ENCODE measurements at places on chromosomes 12 and 14.

- no peak for DNase-seq
Observed at GRCh38 chr14:71193663-71194062, 286.4 kb downstream of the PCNX1 start.

GRCh38 chr12:108722992-108723766 lies 8.1 kb downstream of the CORO1C start:
- no peak for DNase-seq

DNA sequence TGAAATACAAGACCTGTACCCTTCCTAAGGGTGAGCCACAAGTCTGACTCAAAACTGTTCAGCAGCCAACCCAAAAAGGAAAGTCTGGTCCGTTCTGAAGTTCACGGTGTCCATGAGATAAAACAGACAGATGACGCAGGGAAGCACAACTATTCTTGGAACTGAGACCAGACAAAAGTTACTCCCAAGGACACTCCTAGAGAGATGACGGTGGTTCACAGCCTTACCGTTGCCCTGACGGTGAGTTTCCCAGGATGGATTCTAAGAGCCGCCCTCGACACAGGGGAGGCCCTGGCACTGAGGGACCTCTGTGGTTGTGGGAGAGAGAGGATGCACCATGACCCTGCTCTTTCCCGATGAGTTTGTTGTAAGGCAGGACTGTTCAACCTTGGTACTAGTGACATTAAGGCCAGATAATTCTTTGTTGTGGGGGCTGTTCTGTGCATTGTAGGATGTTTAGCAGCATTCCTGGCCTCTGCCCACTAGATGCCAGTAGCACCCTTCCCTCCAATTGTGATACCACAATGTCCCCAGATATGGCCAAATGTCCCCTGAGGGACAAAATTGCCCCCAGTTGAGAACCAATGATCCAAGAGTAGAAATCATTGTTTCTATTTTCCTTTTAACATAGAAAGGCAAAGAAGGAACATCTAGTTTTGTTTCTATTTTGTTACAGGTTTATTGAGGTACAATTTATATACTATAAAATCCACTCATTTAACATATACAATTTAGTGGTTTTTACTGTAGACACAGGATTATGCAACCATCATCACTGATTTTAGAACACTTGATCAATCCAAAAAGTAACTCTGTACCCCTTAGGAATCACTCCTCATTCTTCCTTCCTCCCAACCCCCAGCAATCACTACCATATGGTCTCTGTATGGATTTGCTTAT lies 23.0 kb downstream of the OR10P1 start:
- no peak for DNase-seq

DNA sequence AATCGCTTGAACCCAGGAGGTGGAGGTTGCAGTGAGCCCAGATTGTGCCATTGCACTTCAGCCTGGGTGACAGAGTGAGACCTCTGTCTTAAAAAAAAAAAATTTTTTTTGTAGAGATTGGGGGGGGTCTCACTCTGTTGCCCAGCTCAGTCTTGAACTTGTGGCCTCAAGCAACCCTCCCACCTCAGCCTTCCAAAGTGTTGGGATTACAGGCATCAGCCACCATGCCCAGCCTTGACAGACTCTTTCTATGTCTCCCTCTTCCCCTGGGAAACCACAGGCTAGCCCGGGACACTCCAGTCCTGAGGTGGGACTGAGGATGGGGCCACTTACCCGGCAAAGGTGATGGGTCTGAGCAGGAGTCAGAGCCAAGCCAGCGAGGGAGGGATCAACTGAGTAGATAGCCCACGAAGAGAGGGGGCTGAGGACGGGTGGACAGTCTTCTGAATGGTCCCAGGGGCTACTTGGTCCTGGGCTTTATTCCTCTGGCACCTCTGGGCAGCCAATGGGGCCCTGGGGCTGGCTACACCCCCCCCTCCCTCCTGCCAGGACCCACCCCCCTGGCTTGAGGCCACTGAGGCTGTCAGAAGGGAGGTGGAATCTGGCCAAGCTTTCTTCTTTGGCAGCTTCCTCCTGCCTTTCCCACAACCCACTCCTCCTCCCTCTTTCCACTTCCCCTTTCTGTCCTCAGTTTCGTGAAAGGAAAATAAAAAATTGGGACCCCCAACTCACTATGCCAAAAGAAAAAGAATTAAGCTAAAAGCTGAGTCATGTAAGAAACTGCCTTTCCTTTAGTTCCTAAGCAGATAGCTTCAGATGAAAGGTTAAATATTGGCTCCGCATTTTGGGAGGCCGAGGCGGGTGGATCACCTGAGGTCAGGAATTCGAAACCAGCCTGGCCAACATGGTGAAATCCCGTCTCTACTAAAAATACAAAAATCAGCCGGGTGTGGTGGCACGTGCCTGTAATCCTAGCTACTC lies at the start of gene SDS:
TSS of gene SDS (minus strand) at position 453 of the 981 bp plus-strand sequence. CDS start 4,179 bp downstream, outside the sequence.
- DNase-seq, result no peak

GRCh38 chr14:96455588-96455987 lies 46.6 kb upstream of the PAPOLA start:
- DNase-seq, result no peak

DNA sequence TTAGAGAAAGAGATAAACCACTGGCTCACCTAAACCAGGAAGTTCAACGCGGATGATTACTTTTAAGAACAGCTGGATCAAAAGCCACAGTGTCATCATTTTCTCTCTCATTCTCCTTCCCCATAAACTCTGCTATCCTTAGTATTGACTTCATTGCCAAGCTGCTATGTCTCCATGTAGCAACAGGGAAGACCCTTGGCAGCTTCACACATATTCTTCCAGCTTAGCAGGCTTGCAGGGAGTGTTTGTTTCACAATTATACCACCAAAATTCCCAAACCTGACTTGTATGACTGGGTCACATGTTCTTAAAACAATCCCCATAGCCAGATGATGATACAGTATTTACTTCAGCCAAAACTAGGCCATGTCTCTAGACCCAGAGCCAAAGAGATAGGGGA lies 235.5 kb downstream of the PAWR start:
- DNase-seq, result no peak

- no peak for DNase-seq
Observed at GRCh38 chr12:93032758-93033157, 103.7 kb upstream of the EEA1 start.

- DNase-seq, result no peak
Observed at GRCh38 chr12:48459259-48459658, 13.1 kb upstream of the ANP32D start.

DNA sequence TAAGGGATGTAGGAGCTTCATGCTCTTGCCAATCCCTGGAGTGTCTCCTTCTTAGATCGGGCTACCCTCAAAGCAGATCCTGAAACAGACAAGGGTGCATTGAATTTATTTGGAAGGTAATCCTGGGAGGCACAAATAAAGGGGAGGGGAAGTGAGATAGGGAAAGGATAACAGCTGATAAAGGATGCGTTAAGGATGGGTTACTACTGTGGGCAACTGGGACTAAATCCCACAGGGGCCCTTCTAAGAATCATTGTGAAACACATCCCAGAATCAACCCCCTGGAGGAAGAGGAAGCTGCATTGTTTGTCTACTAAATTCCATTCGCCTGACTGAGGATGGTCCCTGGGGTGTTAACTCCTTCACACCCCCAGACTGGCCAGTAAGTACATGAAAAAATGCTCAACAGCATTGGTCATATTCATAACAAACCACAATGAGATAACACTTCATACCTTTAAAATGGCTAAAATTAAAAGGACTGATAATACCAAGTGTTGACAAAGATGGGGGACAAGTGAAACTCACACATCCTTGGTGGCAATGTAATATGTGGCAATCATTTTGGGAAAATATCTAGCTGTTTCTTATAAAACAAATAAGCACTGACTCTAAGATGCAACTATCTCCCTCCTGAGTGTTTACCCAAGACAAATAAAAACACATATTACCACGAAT lies 37.0 kb upstream of the CMKLR1 start:
- DNase-seq, result no peak

GRCh38 chr12:5982106-5982505 lies 37.0 kb upstream of the ANO2 start:
- no peak for DNase-seq

GRCh38 chr12:121751034-121751433 lies 38.5 kb downstream of the TMEM120B start:
- no peak for DNase-seq

GRCh38 chr12:9071969-9072368 lies 43.8 kb downstream of the A2M start:
- no peak for DNase-seq

DNA sequence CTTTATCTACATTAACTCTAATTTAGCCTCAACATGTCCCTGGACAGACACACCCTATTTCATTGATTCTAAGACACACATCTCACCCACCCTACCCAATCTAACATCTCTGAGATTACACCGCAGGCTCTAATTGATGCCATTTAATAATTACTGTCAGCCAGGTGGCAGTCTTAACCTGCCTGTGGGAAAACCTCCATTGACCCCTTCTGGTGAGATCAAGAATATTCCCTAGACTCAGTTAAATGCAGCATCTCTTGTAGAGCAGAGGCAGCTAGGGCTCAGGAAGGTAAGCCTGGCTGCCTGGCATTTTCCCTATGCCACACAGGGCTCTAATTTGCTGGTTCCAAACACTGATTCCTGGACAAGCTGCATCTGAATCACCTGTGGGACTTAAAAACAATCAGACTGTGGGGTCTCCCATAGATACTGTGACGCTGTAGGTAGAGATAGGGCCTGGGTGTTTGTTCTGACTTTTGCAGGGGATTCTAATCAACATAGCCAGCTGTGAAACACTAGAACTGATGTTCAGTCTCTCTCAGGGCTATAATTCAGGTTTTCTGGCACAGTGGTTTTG lies 14.3 kb downstream of the MCRS1 start:
- DNase-seq, result no peak

DNA sequence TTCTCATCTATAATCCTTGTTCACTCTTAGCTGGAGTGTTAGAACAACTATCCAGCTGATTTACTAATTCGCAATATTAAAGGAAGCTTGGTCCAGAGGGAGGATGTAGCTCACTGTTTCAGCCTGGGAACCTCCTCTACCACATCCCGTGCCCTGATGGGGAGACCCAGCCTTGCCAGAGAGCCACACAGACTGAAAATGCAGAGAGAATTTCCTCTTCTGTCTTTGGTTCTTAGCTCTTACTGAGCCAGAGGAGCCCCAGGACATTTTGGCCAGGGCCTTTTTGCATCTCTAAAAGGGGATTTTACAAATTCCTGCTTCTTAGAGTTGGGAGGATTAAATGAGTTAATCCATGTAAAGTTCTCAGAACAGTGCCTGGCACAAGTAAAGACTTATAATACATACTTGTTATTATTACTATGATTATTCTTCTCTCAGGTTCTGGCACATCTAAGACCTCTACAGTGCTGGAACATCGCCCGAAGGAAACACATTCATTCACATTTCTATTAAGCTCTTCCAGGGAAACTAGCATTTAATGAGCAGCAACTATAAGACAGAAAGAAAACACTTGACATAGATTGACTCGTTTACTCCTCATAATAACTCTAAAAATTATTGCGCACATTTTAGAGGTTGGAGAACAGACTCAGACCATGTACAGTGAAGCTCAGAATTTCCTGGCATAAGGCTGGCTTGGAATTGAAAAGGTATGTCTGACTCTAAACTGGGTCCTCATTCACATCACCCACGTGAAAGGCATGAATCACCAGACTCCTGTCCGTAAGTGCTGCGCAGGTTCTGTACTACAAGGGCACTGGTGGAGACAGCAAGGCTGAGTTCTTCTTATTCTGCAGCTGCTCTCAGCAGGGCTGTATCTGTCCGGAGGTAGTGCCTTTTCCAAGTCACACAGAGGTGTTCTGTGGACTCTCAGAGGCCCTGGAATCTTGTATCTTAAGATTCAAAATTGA lies 27.8 kb upstream of the AEBP2 start:
- DNase-seq, result no peak

DNA sequence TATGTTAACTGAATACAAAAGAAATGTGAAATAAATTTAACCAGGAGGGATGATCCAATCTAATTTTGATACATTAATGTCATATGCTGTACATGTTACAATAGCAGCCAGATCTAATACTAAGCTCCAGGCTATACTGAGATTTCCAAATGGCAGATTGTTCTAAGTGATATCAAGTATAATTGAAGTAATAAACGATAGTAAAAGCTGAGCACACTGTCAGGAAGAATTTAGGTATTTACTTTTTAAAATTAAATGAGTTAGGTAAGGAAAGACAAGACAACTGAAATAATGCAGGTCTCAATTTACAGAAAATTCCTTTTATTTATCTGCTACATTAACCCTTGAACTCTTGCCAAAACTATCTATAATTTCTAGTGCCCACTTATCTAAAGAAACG lies 39.9 kb downstream of the INSM2 start:
- DNase-seq, result no peak

- DNase-seq, result no peak
Observed at GRCh38 chr12:9049520-9050133, 60.3 kb downstream of the KLRG1 start.

DNA sequence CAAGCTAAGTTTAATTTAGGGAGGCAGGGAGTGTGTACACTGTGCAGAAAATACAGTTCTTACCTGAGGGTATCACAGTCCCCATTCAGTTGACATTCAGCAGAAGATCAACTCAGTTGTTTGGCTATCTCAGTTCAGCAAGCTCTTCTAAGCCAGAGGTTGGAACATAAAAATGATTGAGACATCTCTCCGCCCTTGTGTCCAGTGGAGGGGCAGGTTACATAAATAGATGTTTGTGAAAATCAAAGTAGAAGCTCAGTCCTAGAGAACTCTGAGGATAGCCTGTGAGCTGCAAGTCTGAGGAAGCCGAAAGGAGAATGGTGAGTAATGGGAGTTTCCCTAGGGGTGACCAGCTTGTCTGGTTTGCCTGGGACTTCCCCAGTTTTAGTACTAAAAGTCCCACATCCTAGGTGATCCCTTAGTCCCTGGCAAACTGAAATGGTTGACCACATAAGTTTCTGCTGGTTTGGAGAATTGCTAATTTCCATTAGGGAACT lies 251.4 kb upstream of the ATP2B1 start:
- DNase-seq, result peak; percentile 30

GRCh38 chr14:87600240-87600639 lies 392.7 kb downstream of the GALC start:
- no peak for DNase-seq

- DNase-seq, result no peak
Observed at GRCh38 chr12:78096909-78097597, 266.4 kb downstream of the NAV3 start.

DNA sequence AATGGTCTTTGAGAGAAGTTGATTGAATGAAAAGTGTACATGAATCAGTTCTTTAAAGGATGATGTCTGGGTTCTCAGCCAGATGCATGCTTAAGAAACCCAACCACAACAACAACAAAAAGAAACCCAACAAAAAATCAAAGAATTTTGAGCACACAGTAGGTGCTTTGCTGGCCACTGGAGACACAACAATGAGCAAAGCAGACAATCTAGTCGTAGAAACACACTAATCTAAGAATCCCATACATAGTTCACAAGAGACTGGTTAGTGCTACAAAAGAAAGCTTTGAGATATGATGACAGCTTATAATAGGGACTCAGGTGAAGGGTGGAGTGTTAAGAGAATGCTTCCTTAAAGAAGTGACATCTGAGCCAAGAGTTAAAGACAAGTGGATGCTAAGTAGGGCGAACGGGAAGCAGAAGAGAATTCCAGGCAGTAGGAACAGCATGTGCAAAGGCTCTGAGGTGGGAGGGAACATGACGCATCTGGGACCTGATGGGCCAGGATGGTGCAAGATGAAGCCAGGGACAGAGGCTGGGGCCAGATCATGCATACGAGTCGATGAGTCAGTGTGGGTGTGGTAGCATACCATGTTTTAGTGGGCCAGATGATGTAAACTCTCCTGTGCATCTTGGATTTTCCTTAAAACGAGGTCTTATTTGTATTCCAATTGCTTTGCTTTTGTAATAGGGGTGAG lies 4.6 kb upstream of the HIP1R start:
- no peak for DNase-seq
